Erythroblast (primary cell): ENCODE measurements at places on chromosomes 4 and X.

GRCh38 chr4:139242511-139243051, 37.4 kb downstream of the MGARP start:
- no peak for DNase-seq

GRCh38 chr4:121951521-121952110, at the start of gene TRPC3:
Gene TRPC3, minus strand, starts transcription at chr4:121952060. Its CDS starts 380 bp downstream, at chr4:121951680.
- DNase-seq: peak; percentile 11

- no peak for DNase-seq
These were observed 700 bp downstream of the ARAF start for GRCh38 chrX:47561659-47562151.

DNA sequence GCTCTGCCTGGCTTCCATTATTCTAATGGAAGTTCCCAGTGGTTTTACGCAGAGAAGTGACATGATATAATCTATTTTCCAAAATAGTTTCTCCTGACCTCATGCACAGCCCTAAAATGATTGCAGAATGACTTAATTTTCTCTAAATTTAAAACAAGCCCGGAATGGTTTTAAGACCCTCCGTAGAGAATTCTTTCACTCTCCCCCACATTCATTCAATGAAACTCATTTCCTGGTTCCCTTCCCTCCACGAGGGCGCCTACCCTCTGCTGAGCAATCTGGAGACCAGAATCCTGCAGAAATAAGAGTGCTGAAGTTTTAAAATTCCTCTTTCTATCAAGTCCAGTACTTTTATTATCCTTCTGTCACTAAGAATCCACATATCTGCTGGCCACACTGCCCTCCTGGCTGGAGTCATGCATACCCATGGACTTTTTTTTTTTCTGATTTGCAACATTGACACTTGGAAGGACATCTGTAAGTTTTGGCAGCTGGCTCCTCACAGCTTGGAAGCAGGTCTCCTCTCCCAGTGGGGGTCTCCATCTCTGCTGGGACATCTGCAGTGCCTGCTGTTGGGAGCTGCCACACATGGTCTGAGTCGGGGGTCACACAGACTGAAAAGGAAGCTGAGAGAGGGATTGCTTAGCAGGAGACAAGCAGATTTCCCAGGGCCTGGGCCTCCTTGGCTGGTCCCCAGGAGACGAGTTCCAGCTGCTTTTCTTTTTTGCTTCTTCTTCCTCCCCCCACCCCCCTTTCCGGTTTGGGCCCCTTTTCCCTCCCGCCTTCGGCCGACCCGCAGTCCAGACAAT, 86.1 kb downstream of the SOWAHB start:
- DNase-seq: no peak

- DNase-seq: no peak
These were observed 220.7 kb downstream of the CAMK2D start for GRCh38 chr4:113540859-113541258.
